ENCODE measurements at places on chromosomes 13 and 19.

- DNase-seq: no peak
These were observed 769 bp upstream of the TMEM272 start for GRCh38 chr13:51845574-51846318.

GRCh38 chr19:15028490-15028889 lies 20.8 kb upstream of the CASP14 start:
- DNase-seq: no peak

DNA sequence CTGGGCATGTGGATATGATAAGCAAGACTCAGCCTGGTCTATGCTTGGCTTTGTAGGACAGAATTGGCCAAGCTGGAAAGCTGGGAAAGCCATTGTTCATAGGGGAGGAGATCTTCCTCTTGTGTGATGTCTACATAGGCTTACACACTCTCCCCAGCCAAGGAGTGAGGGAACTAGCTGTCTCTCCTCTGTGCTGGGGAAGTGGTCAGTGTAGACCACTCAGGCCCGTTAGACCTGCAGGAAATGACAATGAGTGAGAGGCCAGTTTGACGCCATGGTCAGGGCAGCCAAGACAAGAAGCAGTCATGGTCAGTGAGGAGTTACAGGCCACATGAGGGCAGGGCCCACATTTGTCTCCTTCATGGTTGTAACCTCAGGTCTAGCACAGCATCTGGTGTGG lies 159.1 kb upstream of the KL start:
- DNase-seq: no peak

GRCh38 chr13:99250982-99251825 lies 7.0 kb downstream of the GPR18 start:
- no peak for DNase-seq

DNA sequence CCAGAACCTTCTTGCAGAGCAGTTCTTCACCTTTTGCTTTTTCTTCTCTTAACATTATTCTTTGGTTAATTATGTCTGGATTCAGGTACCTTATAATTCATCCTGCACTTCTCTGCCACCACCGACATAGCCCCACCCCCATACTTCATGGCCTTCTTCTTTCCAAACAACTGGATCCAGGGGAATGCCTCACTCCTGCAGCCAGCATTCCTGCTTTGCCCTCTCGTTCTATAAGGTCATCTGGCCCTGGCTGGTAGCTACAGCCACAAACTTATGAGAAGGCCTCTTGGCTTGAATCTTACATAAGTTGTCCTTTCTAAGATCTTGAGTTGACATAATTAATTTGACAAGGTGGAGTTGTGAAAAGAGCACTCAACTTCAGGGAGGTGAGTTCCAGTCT lies 84.1 kb upstream of the FRY start:
- no peak for DNase-seq

- no peak for DNase-seq
These were observed 58.6 kb upstream of the SPRY2 start for GRCh38 chr13:80399340-80400163.

DNA sequence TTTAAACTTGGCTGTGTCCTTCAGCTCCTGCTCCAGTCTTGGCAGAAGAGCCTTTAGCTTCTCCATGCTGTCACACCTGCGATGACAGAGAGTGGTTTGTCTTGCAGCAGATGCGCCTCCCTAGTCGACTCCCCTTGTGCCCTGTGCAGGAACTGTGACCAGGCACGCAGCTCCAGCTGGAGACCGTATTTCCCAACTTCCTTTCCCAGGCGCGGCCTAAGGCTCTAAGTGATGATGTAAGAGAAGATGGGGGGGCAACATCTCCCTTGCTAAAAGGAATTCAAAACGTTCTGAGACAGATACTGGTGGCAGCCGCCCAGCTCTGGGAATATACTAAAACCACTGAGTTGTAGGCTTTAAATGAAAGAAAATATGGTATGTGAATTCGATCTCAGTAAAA lies 16.3 kb downstream of the DCUN1D2 start:
- no peak for DNase-seq

All from activated effector memory CD4-positive, alpha-beta T cell treated with Interleukin-2 at 50 U/mL for 16 hours (primary cell).